ENCODE measurements at places on chromosomes 7 and 10.

- no peak for DNase-seq
Observed at GRCh38 chr7:30080818-30081217, 52.6 kb downstream of the PLEKHA8 start.

DNA sequence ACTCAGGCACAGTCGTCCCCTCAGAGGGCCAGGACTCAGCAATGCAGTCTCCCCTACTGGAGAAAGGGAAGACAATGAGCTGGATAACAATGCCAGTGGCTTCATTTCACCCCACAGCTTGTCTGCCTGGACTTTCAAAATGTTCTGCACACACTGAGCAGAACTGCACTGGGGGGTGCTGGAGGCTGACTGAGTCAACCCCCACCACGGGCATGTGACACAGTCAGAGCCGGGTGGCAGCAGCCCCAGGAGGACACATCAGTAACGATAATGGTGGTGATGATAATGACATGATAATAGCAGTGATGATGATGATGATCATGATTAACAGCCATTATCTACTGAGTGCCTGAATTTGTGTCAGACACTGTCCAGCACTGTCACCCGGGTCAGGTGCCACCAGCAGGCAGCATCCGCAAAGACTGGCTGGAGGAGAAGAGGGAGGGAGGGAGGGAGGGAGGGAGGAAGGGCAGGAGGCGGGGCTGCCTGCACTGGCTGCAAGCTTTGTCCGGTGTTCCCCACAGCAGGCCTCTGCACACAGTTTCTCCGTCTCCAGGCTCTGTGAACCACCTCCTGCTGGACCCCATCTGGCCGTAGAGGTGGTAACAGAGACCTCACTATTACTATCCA is 67.4 kb downstream of the PLXNA4 start:
- DNase-seq: no peak

DNA sequence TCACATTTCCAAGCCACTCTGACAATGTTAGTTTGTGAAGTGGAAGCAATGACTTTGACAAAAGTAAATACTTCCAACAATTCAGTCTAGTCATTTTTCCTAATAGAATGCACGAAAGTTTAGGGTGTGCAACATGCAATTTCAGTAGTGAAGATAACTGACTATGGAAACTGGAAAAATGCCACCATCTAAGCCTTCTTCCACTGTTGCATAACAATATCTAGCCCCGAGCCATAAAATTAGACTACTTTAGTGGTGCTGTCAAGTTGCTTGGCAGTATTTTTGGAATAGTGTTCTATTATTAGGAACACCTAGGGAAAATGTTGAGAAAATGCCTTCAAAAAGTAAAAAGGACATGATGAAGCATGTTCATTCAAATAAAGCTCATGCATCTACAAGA is 17.9 kb downstream of the SEMA3A start:
- DNase-seq: no peak

GRCh38 chr10:23081221-23081750 is 14.1 kb upstream of the MSRB2 start:
- no peak for DNase-seq

DNA sequence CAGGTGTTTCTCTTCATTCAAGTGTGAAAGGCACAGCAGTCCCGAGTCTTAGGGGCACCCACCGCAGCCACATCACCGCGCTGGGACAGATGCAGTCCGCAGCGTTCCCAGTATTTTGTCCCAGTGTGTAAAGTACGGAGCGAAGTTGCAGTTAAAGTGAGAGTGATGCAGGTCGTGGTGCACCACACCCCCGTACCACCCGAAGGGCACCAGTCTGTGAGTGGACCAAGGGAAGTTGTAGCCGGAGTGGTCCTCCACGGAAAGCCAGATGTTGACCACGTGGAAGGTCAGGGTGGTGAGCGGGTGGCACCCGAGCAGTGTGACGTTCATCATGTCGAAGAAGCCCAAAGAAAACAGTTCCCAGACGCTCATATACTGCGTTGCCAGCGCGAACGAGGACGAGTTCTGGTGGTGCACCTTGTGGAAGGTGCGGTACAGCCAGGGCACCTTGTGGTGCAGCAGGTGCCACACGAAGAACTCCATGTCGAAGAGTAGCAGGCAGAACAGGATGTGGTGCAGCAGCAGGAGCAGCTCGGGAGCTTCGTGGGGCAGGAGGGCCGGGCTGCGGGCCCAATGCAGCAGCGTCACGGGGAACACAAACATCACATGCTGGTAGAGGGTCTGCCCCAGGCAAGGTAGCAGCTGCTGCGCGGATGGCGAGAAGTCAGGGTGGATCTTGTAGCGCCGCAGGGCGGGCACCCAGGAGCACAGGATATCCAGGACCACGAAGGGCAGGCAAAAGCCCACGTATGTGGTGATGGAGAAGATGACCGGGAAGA is 526 bp downstream of the CH25H start:
- no peak for DNase-seq

- no peak for DNase-seq
Observed at GRCh38 chr10:101607124-101607523, 19.0 kb downstream of the DPCD start.

GRCh38 chr10:108783897-108784296 is 1139.4 kb downstream of the XPNPEP1 start:
- DNase-seq: no peak

DNA sequence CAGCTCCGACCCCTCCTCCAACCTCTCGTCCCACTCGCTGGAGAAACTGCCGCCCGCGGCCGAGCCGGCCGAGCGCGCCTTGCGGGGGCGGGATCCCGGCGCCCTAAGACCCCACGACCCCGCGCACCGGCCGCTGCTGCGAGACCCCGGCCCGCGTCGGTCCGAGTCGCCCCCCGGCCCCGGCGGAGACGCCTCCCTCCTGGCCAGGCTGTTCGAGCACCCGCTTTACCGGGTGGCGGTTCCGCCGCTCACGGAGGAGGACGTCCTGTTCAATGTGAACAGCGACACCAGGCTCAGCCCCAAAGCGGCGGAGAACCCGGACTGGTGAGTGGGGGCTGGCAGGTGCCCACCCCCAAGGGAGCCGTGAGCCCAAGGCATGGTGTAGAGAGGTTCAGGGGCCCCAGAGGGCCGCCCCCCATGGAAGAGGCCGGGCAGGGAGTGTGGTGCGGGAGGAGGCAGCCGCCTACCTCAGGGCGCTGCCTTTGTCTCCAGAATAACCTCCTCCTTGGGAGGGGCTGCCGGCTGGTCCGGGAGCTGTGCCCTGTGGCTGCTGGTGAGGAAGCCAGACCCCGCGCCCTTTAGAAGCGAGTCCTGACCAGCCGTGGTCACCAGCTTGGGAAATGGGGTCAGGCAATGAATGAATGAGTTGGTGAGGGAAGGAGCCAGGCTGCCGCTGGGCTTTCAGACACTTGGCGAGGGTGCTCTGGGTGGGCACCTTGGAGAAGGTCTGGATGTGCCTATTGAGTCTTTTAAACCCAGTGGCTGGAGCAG is 1.3 kb downstream of the FAM20C start:
- no peak for DNase-seq

DNA sequence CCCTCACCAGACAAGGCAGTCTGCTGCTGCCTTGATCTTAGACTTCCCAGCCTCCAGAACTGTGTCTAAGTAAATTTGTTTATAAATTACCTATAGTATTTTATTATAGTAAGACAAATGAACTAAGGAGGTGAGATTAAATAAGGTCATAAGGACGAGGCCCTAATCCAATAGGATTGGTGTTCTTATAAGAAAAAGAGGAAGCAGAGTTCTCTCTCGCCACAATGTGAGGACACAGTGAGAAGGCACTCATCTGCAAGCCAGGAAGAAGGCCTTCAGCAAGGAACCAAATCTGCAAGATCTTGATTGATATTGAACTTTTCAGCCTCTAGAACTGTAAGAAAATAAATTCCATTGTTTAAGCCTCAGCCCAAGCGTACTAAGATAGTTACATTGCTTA is 6.1 kb upstream of the ZNF438 start:
- DNase-seq: no peak

- DNase-seq: no peak
Observed at GRCh38 chr10:118542745-118543144, 52.7 kb downstream of the PRLHR start.

GRCh38 chr7:18590744-18591340 is 95.3 kb downstream of the HDAC9 start:
- DNase-seq: no peak

GRCh38 chr7:25720427-25720826 is 431.6 kb upstream of the NFE2L3 start:
- DNase-seq: no peak

- DNase-seq: no peak
Observed at GRCh38 chr10:71080381-71081228, 131.8 kb upstream of the UNC5B start.

GRCh38 chr7:155344618-155345433 is 47.1 kb downstream of the INSIG1 start:
- peak; percentile 75 for DNase-seq

DNA sequence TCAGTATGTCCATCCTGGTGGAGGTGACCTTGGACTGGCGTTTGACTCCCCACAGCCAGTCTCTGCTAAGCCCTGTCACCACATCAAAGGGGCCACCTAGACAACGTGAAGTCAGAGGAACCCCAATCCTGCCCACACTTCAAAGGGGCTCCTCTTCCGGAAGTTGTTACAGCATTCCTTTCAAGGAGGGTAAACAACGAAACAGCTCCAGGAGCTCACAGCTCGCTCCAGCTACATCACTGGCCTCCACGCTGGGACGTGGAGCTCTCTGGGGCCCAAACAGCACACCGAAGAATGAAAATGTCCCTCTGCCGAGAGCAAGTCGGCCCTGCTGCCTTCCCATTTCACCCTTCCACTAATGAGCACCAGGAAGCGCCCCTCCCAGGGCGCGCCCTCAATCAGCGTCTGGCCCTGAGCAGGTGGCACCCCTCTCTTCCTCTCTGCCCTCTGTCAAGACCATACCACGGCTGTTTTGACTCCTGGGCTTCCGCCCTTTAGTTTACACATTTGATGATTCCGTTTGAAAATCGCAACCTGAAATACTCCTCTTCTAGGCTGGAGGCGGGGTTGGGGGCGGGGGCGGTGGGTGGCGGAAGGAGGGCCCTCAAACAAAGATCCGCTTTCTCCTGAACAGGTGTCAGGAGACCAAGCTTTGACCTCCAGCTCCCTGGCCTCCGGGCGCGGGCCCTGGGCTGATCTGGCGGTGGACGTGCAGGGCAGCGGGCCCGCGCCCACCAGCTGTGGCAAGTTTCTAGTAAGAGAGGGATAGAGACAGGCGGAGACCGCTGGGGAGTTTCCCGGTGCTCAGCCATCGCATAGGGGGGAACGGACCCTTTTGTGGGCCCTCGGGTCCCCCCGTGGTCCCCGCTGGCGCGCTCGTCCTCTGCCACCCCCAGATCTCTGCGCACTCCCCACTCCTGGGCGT is 53.1 kb upstream of the KDM7A start:
- DNase-seq: peak; percentile 47

DNA sequence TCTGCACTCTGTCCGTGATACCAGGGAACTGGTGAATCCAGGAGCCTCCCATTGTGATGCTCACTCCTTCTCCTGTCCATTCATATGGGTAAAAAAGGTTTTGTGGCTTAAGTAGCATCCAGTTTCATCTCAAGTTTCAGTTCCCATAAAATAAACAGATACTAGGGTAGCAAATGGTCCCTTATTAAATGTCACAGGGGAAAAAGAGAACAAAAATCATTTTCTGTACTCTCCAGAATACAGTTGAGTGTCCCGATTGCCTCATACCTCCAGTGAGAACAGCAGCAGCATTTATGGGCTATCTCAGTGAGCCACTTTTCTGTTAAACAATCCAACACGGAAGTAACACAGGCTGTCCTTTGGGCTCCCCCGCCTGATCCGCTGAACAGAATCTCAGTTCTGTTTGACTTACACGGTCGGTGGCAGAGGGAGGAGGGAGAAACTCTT is 179.6 kb downstream of the CELF2 start:
- no peak for DNase-seq

GRCh38 chr7:133230591-133231194 is 22.2 kb upstream of the EXOC4 start:
- DNase-seq: no peak

DNA sequence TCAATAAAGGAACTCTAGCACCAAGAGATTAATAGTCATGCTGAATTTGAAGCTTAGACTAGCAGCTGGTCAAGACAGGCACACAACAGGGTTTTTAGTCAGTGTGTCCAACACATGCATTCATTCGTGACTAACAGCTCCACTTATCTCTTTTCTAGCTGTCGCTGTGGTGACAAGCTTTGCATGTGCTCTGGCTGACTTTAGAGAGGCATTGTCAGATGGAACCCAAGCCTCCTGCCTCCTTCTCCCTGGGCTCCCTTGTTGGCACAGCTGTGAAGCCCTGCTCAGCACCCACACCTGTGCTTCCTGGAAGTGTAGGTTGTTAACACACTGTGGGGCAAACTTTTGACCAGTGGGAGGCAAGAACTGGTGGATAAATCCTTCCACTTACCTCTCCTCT is 9.8 kb upstream of the AGK start:
- DNase-seq: no peak

GRCh38 chr7:3757059-3757458 is 456.0 kb downstream of the SDK1 start:
- DNase-seq: no peak

DNA sequence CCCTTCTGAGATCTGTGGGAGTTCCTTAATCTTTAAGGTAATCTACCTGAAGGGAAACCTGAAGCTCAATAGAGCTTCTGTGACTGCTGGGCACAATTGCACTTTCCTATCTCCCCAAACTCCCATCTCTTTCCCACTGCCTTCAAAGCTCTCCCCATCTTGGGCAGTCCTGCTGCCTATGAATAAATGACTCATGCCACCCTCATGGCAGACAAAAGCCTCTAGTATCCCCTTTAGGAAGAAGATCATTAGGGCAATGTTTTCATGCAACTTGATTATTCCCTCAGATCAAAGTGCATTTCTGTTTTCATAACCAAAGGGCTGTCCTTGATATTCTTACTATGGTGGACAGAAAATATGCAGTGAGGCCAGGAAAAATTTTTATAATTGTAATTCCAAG is 704.9 kb upstream of the LRRN3 start:
- DNase-seq: no peak

DNA sequence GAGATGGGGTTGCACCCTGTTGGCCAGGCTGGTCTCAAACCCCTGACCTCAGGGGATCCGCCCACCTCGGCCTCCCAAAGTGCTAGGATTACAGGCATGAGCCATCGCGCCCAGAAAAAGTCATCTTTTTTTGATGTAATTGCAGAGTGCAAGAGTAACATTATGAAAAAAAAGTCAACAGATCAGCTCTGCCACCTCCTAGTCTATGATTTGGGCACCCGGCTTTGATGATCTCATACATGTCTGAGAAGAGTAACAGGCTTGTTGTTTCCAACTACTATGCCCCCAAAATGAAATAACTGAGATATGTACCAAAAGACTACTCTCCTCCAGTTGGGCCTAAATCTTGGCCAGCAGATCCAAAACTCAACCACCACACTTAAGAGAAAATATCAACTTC is 40.8 kb downstream of the VOPP1 start:
- DNase-seq: no peak

GRCh38 chr10:124035928-124036558 is 57.4 kb downstream of the CHST15 start:
- DNase-seq: peak; percentile 5

GRCh38 chr7:128260069-128260795 is 19.2 kb downstream of the LEP start:
- DNase-seq: no peak

DNA sequence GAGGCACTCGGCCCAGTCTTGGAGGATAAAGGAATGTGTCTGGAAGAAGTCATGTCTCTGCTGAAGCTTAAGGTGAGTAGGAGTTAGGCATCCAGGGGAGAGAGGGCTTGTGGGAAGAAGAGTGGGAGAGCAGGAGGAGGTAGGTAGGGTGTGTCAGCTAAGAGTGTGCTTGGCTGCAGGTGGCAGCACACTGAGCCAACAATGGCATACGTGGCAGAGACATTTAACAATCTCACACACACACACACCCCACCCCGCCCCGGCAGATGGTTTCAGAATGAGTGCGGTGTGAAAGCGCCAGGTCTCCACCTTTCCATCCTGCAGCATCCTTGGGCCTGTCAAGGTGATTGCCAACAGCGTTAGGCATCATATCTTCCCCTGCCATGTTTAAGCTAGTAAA is 11.2 kb upstream of the ARPC1A start:
- DNase-seq: no peak

All from stimulated activated CD8-positive, alpha-beta memory T cell treated with anti-CD3 and anti-CD28 coated beads, Interleukin-12 subunit alpha, Interleukin-12 subunit beta, amount 100 ng/mL, for 4 hours (primary cell).